ENCODE measurements at places on chromosomes 5 and 9.

- no peaks in the 10 kb centered on the region for H3K36me3 ChIP-seq
- H3K27me3 ChIP-seq, result no peaks in the 10 kb centered on the region
- peaks cover 5% of the 10 kb centered on the region for H3K4me1 ChIP-seq
- peak; percentile 63 for DNase-seq
- peak overlapping the region; percentile 88 for H3K27ac ChIP-seq
- H3K4me3 ChIP-seq, result peak overlapping the region; percentile 84
Observed at GRCh38 chr9:95505717-95506427, 10.9 kb downstream of the PTCH1 start.

DNA sequence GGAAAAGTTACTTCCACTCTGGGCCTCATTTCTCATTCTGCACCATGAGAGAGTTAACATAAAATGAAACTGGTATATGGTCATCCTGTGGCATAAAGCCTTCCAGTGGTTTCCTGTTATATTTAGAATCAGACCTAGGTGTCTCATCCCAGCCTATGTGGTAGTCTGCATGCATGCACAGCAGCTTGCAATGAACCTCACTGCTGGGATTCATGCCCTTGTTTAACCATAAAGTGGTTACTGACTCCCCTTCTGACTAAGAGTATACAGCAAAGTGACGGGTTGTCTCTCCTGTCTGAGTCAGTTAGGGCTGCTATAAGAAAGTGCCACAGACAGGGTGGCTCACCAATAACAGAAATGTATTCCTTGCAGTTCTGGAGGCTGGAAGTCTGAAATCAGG, 14.7 kb upstream of the TDRD7 start:
- no peak overlapping the region for H3K4me3 ChIP-seq
- peaks cover 15% of the 10 kb centered on the region for H3K27me3 ChIP-seq
- no peaks in the 10 kb centered on the region for H3K4me1 ChIP-seq

- H3K4me3 ChIP-seq, result no peak overlapping the region
- no peaks in the 10 kb centered on the region for H3K4me1 ChIP-seq
- H3K27ac ChIP-seq, result no peak overlapping the region
- peak; percentile 35 for DNase-seq
Observed at GRCh38 chr5:129664336-129664937, 83.5 kb upstream of the MINAR2 start.

GRCh38 chr9:136607334-136607919, 55.3 kb upstream of the EGFL7 start:
- H3K36me3 ChIP-seq, result no peaks in the 10 kb centered on the region
- DNase-seq, result no peak
- no peaks in the 10 kb centered on the region for H3K4me1 ChIP-seq
- no peak overlapping the region for H3K27ac ChIP-seq

GRCh38 chr5:42761791-42762190, 5.2 kb downstream of the CCDC152 start:
- no peak for DNase-seq
- no peak overlapping the region for H3K27ac ChIP-seq
- no peaks in the 10 kb centered on the region for H3K4me1 ChIP-seq
- no peaks in the 10 kb centered on the region for H3K36me3 ChIP-seq
- H3K27me3 ChIP-seq, result no peaks in the 10 kb centered on the region

GRCh38 chr5:143213231-143213850, 190.1 kb downstream of the NR3C1 start:
- DNase-seq, result peak; percentile 54
- no peaks in the 10 kb centered on the region for H3K27me3 ChIP-seq
- H3K36me3 ChIP-seq, result no peaks in the 10 kb centered on the region
- no peak overlapping the region for H3K27ac ChIP-seq

GRCh38 chr9:69028754-69029153, 6.8 kb upstream of the FXN start:
- no peak overlapping the region for H3K27ac ChIP-seq
- H3K4me1 ChIP-seq, result no peaks in the 10 kb centered on the region
- H3K4me3 ChIP-seq, result no peak overlapping the region
- no peak for DNase-seq
- peaks cover 9% of the 10 kb centered on the region for H3K27me3 ChIP-seq

DNA sequence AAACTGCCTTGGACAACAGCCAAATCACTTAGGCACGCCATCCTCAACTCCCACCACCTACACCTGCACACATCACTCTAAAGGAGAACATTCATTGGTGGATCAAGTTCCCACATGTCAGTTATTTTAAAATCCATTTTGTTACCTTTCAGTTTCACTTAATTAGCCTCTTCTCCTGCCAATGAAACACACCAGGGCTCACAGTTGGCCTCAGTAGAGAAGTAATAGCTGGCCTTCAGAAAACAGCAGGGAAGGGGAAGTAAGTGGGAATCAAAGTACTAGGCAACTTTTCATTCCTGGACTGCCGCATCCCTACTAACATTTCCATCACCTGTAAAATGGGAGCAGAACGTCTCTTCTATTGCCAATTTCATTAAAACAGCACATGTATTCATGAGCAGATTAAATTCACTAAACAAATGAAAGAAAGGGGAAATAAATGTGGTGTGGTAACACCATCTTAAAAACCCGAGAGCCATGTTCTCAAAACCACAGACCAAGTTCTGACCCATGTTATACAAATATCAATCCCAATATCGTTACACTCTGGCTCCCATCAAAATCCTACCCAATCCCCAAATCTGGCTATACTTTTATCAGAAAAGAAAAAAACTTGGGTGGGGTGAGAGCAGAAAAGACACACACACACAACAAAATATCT, 1.7 kb downstream of the SIL1 start:
- no peaks in the 10 kb centered on the region for H3K36me3 ChIP-seq
- no peaks in the 10 kb centered on the region for H3K4me1 ChIP-seq
- H3K27ac ChIP-seq, result no peak overlapping the region

DNA sequence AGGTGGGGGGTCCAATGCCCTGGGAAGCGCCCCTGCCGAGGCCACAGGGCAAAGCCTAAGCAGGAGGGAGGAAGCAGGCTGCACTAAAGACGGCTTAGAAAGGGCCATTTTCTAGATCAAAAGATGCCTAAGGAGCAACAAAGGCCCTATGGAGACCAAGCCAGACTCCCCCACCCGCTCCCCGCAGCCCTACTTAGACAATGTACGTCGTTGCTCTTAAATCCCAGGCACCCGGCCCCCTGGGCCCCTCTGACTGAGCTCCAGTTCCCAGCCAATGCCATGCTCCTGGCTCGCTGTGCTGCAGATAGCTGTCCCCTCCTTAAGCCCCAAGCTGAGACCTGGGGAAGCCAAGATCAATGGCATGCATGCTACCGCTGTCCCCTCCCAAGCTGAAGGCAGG, 10.3 kb downstream of the IPPK start:
- no peak for DNase-seq
- no peak overlapping the region for H3K27ac ChIP-seq
- no peak overlapping the region for H3K4me3 ChIP-seq
- H3K36me3 ChIP-seq, result peaks cover 27% of the 10 kb centered on the region
- H3K27me3 ChIP-seq, result no peaks in the 10 kb centered on the region
